ENCODE measurements at places on chromosomes 4 and X. TPM values are rescaled to one million over a fixed set of nuclear protein-coding genes. Genes with fewer than 3 reads are reported as not detected.

Gene PDZD4
- 19.2 TPM for total RNA-seq

- no peaks in the 10 kb centered on the region for H3K36me3 ChIP-seq
- no peaks in the 10 kb centered on the region for H3K27me3 ChIP-seq
- H3K4me1 ChIP-seq: no peaks in the 10 kb centered on the region
- no peak overlapping the region for H3K4me3 ChIP-seq
Measured at GRCh38 chrX:69031971-69032391, 133.3 kb downstream of the PJA1 start.

Gene FOXR2
- total RNA-seq: not detected

DNA sequence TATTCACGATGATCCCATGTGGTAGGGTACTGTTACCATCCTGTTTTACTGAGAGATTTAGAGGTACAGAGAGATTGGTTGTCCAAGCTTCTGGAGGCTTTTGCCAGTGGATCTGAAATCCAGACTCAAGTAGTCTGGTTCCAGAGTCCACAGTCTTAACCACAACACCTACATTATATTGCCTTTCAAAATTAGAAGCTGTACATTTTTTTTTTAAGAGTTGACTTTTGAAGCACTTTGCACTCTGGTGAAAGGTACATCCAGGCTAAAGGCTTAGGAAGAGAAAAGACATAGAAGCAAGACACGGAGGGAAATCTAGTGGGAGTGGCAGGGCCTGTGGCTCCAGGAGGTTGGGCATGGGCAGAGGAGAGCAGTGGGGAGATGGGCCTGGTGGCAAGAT is 122.1 kb downstream of the AFF1 start:
- peaks cover 19% of the 10 kb centered on the region for H3K4me1 ChIP-seq
- no peaks in the 10 kb centered on the region for H3K36me3 ChIP-seq
- DNase-seq: no peak

Gene PARM1
- total RNA-seq: 202 TPM

- H3K36me3 ChIP-seq: peaks cover 6% of the 10 kb centered on the region
- DNase-seq: peak; percentile 74
- no peaks in the 10 kb centered on the region for H3K27me3 ChIP-seq
- H3K4me1 ChIP-seq: no peaks in the 10 kb centered on the region
- no peak overlapping the region for H3K4me3 ChIP-seq
Measured at GRCh38 chr4:10087152-10087791, 29.3 kb downstream of the WDR1 start.

DNA sequence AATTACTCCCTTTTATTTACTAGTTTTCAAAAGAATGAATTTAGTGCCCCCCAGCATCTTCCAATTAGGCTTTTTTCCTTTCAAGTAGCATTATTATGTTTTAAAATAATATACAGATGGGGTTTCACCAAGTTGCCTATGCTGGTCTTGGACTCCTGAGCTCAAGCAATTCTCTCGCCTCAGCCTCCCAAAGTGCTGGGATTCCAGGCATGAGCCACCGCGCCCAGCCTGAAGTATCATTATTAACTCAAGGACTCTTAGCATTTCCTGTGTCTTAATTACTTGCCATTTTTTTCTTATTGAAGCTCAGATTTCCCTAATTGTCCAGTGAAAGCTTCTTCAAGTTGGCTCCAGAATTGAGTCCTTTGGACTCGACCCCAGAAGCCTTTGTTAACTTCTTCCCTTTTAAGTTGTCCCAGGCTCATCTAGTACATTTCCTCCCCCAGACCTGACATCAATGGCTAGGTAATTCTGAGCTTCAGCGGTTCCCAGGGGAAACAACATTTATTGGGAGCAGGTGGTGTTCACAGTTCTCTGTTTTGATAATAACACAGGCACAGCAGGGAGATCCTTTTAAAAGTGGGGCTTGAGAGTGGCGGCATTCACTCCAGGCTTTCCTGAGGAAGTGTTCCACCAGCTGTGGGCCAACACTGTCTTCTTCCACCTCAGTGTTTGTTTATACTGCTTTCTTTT is 10.0 kb downstream of the SAT1 start:
- H3K36me3 ChIP-seq: no peaks in the 10 kb centered on the region
- H3K4me3 ChIP-seq: no peak overlapping the region
- H3K4me1 ChIP-seq: no peaks in the 10 kb centered on the region
- no peak overlapping the region for H3K27ac ChIP-seq
